ENCODE measurements at places on chromosomes 1 and 21.

GRCh38 chr1:83760226-83761021, 238.5 kb downstream of the TTLL7 start:
- no peak for DNase-seq

DNA sequence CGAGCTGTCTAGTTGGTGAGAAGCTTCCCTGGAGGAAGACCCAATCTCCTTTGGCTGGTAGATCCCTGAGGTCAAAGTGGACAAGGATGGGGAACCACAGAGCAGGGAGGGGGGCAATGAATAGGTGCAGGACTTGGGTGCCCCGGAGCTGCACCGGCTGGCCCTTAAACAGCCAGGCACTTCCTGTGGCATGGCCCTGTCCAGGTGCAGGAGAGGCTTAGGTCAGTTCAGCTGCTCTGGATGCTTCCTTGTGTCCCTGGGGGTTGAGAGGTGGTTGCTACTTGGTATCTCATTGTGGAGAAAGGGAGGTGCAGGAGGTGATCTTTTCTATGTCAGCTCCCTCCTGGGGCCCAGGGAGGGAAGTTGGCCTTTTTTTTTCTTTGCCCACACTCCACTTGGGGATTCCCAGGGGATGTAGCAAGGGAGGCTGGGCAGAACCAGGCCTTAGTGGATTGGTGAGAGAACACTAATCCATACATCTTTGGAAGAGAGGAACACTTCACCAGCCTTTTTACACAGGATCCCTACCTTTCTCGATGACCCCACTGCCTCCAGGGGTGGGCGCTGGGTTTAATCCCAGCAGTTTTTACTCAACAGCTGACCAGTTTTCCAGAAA, 1.2 kb upstream of the ST3GAL3 start:
- peak; percentile 43 for DNase-seq

DNA sequence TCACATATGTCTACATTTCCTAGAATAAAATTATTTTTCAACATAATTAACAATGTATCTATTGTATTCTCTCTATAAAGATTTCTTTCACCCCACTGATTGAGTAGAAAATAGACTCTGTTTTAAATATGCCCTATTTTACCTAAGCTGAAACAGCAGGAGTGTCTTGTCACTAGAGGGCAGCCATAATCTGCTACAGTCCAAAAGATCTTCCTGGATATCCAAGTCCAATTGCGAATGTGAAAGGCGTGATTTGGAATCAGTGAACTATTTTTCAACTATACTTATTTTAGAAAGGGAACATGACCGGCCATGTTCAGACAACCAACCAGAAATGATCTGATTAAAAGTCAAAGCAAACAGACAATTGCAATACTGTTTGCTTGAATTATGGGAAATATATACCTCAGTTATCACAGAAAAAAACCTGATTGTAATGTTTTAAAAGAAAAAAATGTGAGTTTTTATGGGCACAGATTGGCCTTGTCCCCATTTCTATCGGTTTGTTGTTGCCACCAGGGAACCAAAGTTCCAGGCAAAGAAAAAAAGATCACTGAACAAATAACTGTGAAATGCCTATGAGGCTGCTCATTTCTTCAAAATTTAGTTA, 1211.0 kb upstream of the ADGRL4 start:
- peak; percentile 69 for DNase-seq

DNA sequence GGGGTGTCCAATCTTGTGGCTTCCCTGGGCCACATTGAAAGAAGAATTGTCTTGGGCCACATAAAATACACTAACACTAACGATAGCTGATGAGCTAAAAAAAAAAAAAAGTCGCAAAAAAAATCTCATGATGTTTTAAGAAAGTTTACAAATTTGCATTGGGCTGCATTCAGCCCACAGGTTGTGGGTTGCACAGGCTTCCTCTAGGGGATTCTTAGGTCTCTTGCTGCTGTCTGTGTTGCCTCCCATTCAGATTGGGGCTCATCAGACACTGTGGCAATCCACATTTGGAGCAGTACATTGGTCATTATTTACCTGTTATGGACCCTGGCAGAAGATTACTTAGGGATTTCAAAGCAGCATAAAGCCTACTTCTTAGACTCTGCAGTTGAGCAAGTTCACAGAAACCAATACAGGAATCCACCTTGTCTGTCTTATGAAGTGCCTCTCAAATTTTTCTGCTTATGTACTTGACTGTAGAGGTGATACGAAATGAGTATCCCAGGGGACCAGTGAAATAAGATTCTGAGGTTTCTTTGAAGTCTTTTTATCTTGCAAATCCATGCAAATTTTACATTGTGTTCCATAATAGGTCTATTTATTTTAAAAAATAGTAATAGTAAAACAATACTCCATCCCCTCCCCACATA, 205.5 kb downstream of the RPS6KC1 start:
- no peak for DNase-seq

GRCh38 chr1:165896277-165896676, 68.9 kb downstream of the UCK2 start:
- peak; percentile 95 for DNase-seq

GRCh38 chr21:14880922-14881321, 183.9 kb downstream of the NRIP1 start:
- peak; percentile 94 for DNase-seq

- DNase-seq, result peak; percentile 58
These were observed 14.4 kb downstream of the MAP3K7CL start for GRCh38 chr21:29144736-29145353.

DNA sequence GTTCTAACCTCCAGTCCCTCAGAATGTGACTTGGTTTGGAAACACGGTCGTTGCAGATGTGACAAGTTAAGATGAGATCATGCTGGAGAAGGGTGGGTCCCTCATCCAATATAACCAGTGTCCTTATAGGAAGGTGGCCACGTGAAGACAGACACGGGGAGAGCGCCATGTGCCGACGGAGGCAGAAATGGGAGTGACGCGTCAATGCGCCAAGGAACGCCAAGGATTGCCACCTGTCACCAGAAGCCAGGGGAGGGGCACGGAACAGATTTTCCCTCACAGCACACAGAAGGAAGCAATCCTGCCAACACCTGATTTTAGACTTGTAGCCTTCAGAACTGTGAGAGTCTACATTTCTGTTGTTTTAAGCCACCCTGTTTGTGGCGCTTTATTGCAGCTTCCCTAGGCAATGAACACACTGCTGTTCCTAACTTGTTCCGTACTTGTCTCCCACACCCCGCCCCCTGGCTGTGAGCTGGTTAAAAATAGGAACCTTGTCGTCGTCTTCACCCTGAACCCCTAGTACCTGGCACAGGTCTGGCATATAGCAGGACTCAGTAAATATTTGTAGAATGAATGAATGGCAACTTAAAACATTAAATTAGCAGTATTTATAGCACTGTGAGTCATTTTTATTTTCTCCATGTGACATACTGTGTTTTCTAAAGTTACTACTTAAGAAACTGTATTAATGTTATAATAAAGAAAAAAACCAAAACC, 14.2 kb downstream of the RIMS3 start:
- DNase-seq, result no peak

- no peak for DNase-seq
These were observed 35.3 kb downstream of the CHD5 start for GRCh38 chr1:6144647-6145395.

GRCh38 chr1:70963374-70963773, 84.2 kb downstream of the PTGER3 start:
- no peak for DNase-seq

- DNase-seq, result no peak
These were observed 400.5 kb downstream of the MATN1 start for GRCh38 chr1:30322859-30323257.

DNA sequence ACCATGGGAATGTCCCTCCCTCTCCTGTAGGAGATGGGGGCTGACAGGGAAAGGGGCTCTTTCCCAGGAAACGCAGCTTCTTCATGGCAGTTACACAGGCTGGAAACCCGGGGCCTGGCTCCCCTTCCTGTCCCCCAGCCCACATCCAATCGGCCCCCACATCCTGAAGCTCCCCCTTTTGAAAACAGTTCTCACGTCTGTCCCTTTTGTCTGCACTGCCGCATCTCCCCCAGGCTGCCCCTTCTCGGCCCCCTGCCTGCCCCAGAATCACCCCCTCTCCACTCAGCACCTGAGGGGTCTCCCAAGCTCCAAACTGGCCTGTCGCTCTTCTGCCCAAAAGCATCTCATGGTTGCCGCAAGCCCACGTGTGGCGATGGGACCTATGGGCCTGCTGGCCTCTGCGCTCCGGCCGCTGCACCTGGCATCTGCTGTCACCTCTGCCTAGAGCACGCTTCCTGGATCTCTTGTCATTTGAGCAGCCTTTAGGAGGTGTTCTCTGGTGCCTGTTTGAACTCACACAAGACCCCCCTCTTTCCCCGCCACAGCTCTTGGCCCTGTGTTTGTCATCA, 867 bp downstream of the SLC1A7 start:
- no peak for DNase-seq

DNA sequence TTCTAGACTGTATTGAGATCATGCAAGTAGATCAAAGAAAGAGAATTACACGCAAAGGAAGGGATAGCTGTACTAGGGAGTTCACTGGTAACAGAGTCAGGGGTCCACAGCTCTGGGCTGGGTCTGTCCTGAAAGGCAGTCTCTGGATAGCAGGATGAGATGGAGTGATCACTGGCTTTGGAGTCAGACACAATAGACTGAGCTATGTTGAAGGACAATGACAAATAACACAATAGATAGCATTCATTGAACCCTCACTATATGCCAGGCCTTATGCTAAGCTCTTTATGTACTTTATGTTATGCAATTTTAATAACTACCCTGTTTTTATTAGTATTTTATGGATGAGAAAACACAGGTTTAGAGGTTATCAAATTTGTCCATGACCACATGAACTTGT, 10.0 kb upstream of the DNAJC6 start:
- no peak for DNase-seq

DNA sequence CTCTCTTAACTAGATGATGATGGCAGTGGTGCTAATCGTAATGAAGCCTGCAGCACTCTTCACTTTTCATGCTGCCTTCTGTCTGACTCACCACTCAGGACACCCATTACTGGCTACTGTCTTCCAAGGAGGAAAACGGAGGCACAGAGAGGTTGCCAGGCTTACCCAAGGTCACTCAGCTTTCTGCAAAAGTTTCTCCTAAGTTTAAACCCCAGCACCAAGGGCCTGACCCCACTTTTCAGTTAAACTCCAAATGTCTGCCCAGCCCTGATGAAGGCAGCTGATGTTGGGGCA, 78.1 kb upstream of the RUNX3 start:
- peak; percentile 28 for DNase-seq

DNA sequence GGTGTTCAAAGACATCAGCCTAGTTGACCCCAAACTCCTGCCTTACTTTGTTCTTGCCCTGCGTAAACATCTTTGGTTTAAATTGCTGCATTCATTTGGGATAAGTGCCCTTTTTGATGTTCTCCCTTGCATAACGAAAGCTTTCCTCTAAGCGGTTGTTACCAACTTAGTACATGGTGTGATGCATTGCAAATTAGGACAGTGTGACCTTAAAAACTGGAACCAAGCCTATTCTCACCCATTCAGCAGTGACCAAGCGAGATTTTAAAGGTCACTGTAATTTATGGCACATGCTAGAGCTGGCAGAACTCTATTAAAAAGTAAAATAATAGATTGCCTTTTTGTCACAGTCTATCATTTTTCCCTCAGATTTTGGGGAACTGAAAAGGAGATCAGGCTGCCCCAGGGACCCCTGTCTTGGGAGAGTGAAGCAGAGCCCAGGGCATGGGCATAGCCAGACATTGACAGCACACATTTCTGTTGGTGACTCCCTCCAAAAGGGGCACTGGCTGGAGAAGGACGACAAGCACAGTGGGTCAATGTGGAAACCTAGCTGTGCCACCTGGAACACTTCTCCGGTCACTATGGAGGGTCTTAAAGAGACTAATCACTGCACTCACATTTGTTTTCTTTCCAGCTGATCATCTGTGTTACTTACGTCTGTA, 63.9 kb downstream of the KCNK1 start:
- DNase-seq, result no peak

DNA sequence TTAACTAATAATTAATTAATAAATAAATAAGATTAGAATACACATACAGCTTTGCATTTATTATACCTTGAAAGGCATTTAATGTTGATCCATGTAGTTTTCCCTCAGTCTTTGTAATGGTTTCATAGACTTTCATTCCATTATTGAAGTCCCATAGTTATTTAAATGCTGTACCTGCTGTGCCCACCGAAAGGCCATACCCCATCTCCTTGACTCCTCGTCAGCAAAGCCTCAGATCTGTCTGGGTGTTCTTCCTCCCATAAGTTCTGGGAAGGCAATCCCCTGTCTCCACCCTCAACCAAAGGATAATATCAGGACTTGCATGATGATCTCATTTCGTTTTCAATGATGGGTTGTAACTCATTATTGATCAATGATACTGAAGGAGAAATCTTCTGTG, 17.1 kb downstream of the CCN1 start:
- DNase-seq, result no peak

- peak; percentile 73 for DNase-seq
These were observed 21.9 kb upstream of the ID3 start for GRCh38 chr1:23581219-23581618.

DNA sequence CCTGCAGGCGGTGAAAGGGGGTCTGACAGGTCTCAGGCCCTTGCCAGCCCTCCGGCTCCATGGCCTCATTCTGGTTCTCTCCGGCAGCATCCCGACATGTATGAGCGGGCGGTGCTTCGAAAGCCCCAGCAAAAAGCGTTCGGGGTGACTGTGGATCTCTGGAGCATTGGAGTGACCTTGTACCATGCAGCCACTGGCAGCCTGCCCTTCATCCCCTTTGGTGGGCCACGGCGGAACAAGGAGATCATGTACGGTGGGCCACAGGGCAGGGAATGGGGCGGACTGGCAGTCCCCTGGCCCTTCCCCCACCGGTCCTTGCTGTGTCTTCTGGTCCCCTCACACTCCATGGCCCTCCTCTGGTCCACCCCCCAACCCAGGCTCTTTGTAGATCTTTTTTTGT, 6.3 kb downstream of the IKBKE start:
- no peak for DNase-seq

DNA sequence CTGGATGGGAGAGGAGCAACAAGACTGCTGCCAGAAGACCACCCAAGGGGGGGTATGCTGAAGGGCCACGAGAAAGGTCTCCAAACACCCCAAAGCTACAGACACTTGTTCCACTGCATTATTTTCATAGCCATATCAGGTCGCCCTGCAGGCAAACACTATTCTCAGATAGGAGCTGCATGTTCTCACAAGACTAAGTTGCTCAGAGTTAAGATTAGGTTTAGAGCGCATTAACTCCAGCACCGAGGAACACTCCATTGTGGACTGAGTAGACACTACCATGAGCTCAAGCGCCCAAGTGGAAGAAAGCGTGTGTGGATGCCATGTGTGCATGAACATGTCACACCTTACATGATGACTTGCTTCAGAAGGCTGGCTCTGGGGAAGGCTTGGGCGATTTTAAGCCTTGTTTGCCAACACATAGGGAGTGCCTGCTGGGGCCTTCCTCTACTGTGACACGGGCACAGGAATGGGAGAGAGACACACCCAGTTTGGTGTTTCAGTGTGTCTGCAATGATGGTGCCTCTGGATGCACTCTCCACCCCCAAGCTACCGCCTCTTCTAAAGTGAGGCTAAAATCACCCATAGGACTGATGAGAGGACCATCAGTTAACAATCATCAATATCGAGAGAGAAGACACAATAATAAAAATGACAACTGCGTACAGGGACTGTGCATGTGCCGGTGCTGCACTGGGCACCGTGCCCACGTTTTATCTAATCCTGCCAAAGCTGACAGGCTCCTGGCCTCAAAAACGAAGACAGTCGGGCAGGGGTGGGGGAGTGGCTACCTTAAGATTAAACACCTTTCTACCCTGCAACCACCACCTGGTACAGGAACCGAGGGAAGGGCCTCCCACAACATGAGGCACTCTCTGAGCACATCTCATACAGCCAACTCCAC, 34.9 kb downstream of the SSBP3 start:
- no peak for DNase-seq

GRCh38 chr1:10399444-10399941, 629 bp downstream of the PGD start:
- peak; percentile 69 for DNase-seq

- no peak for DNase-seq
These were observed 426.1 kb downstream of the PLPP3 start for GRCh38 chr1:56153276-56153675.
